ENCODE measurements at places on chromosomes 7 and 10. TPM values are rescaled to one million over a fixed set of nuclear protein-coding genes. Genes with fewer than 3 reads are reported as not detected.

- DNase-seq, result no peak
Measured at GRCh38 chr7:17902599-17902998, 37.7 kb downstream of the SNX13 start.

NUTM2E gene
- 1.6 TPM for total RNA-seq

GRCh38 chr10:29970012-29970396 is 89.4 kb downstream of the JCAD start:
- no peak for DNase-seq

DNA sequence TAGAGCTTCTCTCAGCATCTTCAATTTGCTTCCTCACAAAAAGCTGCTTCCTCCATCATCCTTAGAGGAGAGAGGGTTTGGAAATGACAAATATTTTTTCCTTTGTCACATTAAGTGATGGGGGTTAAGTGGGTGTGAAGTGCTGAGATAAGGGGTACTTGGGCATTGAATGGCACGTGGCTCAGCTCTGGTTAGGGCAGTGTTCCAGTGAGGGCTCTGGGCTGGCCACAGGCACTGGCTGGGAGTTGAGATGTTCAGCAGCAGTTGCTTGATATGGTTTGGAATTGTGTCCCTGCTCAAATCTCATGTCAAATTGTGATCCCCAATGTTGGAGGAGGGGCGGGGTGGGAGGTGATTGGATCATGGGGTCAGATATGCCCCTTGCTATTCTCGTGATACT is 33.7 kb upstream of the CHCHD3 start:
- DNase-seq, result no peak

GRCh38 chr10:97785731-97786130 is 13.9 kb upstream of the SFRP5 start:
- peak; percentile 49 for DNase-seq

DNA sequence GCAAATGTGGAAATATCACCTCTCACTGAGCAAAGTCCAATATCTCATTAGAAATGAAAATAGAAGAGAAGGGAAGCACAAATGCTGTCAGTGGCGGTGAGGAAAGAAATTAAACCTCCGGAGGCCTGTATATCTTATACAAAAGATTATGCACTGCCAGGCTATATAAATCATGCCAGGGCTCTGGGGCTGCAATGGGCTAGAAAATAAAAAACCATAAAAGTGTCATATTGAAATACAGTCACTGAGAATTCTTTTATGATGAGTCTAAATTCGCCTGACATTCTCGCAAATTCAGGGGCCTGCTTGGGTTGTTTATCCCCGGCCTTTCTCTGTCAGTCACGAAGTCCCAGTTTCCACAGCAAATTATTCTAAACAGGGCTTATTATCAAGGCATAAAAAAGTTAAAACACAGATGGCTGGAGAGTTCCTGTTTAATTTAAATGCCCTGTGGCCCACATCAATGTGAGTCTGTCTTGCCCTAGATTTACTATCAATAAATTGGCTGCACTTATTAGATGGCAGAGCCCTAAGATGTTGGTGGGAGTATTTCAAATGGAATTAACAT is 193.8 kb downstream of the SNX10 start:
- DNase-seq, result no peak

DNA sequence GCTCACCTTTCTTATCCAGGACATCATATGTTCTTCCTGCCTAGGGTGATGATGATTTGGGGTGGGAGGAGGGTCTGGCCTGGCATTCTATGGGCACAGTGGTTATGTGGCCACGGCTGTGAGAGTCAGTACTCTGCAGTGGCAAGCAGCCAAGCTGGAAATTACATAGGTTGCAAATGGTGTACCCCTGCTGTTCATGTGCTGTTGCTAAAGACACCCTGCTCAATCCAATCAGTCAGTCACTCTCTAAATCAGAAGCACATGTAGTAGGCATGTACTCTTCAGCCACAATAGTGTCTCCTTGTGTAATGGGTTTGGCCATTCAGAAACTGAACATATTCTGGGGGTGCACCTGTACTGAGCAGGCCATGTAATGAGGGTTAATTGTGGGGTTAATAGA is 449.1 kb upstream of the ANKRD30A start:
- DNase-seq, result no peak

DNA sequence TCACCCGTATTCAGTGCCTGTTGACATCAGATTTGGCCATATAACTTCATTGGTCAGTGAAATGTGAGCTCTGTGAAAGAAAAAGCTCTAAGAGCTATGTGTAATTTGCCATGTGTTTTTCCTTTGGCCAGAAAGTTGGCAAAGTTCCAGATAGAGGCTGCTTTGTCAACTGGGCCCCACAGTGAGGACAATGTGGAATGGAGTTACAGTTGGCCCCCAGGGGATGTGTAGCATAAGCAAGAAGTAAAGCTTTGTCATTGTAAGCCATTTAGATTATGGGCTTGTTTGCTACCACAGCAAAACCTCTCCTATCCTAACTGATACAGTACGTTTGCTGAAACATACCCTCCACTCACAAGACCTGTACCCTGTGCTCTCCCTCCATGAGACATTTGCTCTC is 119.1 kb upstream of the HABP2 start:
- no peak for DNase-seq

DNA sequence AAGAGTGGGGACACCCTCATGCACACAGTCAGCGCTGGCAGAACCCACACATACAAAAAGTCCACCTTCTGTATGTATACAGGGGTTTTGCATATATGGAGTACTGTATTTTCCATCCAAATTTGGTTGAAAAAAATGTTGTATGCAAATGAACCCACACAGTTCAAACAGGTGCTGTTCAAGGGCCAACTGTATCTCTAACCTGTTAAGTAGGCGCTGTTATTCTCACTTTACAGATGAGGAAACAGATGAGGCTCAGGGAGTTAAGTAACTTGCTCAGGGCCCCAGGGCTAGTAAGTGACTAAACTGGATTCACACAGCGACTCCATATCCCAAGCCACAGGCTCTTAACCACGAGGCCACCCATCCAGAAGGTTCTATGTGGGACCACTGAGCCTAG is 69.9 kb downstream of the C10orf105 start:
- no peak for DNase-seq

DNA sequence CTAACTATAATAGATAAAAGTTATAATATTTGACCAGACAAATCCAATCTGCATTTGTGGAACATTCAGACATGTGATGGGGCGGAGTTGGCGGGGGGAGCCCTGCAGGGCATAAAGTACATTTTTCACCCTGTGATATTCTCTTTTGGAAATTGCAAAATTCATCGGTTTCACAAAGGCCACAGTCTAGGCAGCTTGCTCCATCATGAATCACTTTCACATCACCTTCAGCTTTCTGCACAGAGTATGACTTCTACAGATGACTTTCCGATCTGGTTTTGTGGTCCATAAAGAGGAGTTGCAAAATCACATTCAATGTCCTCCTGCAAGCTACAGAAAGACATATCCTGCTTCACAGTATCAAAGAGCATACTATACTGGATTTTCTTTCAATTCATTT is 51.4 kb upstream of the APBB1IP start:
- no peak for DNase-seq

DNA sequence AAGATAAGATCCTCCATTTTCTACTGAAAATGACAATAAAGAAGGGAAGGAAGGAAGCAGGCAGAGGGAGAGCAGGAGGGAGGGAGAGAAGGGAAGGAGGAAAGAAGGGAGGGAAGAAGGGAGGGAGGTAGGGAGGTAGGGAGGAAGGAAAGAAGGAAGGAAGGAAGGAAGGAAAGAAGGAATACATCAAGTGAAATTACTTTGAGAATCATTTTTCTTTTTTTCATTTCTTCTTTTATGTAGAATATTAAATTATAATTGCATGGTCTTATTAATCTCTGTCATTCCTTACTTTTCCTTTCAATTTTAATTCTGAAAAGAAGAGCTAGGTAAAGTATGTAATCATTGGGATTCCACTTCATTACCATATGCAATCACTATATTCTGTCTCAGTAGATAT is 97.8 kb downstream of the PLXDC2 start:
- no peak for DNase-seq

- DNase-seq, result no peak
Measured at GRCh38 chr10:116197946-116198675, 74.9 kb downstream of the GFRA1 start.

SPDYE5 gene
- not detected for total RNA-seq

SEMA3E gene
- total RNA-seq, result under 0.01 TPM

- no peak for DNase-seq
Measured at GRCh38 chr10:30437031-30437841, 3.3 kb downstream of the MAP3K8 start.

DNA sequence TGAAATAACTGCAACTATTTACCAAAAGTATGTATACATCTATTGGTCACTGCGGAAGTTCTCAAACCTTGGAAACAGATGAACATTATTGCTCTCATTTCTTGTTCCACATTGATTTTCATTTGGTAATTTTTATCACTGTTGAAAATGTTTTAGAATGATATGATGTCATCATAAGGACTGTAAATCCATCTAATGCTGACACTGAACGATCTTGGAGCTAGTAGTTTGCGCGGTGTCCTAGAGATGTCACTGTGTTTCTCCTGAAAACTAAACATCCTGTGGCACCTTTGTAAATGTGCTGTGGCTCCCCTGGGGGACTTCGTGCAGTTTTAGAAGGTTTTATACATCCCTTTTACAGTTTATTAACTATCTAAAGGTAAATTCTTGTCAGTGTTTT is 73.5 kb downstream of the DNAJB9 start:
- no peak for DNase-seq

GRCh38 chr10:22791665-22792064 is 77.3 kb upstream of the PIP4K2A start:
- DNase-seq, result no peak

- DNase-seq, result no peak
Measured at GRCh38 chr7:103660455-103661371, 214.7 kb upstream of the SLC26A5 start.

DNA sequence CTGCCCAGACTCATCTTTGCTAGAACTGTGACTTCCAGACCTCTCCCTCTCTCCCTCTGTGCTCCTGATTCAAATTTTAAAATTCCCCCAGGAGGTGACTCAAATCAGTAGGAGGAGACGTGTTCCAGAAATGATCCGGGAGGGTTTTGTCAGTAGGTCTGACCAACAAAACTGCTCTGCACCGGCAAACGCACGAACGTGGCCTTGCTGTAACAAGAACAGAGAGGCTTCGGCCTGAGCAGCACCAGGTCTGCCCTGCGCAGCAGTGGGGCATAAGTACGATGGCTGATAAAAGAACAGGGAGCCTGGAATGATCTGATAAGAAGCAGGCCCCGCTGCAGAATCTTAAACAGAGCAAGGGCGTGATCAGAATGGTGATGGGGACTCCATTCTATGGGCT is 152.7 kb upstream of the AUTS2 start:
- no peak for DNase-seq

GRCh38 chr10:122277526-122278136 is 6.5 kb downstream of the BTBD16 start:
- DNase-seq, result no peak

DNA sequence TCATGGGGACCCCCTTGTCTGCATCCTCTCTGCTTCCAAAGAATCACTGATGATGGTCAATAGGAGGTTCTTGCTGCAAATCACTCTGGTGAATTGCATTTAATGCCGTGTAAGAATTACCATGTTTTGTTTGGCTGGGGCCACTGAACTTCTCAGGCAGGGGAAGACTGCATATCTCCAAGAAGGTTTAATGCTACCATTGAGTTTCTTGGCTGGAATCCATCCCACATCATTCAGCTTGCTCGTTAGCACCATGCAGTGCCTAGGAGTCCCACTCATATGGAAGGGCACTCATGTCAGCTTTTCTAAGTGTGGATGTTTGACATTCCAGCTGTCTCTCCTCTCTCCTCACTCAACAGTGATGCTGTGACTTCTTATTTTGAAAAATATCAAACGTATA is 50.2 kb upstream of the BAMBI start:
- DNase-seq, result no peak

NOS3 gene
- total RNA-seq, result 7.6 TPM

DNA sequence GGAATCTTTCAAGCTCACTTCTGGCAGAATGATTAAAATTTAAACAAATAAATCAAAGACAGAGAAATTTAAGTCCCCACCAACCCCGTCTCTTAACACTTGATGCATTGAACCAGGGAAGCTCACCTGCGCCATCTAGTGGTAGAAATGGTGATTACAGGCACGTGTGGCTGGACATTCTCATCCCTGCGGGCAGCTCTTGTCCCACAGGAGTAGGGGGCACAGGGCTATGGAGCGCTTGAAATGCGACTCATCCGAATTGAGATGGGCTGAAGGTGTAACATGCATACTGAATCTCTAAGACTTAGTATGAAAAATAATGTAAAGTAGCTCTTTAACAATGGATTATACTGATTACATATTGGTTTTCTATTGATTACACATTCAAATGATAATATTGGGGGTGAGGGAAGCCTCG is 24.8 kb upstream of the SLIT1 start:
- peak; percentile 77 for DNase-seq

DNA sequence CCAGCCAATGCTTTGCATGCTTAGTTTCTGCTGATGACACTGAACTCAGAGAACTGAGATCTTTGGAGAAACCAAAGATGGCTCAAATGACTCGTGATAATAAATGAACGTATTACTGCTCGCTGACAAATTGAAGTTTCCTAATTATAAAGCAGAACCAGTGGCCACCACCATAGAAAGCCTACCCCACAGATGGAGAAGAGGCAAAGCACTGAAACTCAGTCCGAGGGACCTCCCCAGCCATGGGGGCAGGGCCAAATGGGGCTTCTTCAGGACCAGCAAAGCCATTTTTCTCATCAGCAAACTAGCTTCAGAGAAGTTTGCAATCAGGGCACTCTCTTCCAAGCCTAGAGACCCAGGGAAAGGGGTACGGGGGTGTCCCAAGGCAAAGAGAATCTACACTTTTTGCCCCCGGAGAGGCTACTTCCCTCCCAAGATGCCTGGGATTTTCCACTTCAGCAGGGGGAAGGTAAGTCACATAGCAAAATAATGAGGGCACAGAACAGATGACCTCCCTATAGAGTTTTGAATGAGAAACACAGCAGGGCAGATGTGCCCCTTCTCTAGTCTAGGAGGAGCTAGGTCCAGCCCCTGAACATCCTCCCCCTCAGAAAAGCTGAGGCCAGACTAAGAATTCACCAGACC is 4.3 kb upstream of the IL6 start:
- no peak for DNase-seq

AUTS2 gene
- total RNA-seq, result 18.5 TPM

GRCh38 chr10:101616415-101617101 is 28.4 kb downstream of the DPCD start:
- DNase-seq, result no peak

- no peak for DNase-seq
Measured at GRCh38 chr7:110296321-110296720, 794.6 kb upstream of the LRRN3 start.

LRWD1 gene
- 27.4 TPM for total RNA-seq

- DNase-seq, result no peak
Measured at GRCh38 chr10:77125231-77125630, 512.4 kb downstream of the KCNMA1 start.
